Activated CD4-positive, alpha-beta T cell treated with anti-CD3 and anti-CD28 coated beads, Interleukin-2, amount 50 U/mL, for 48 hours (primary cell): ENCODE measurements at places on chromosomes 6 and 20.

DNA sequence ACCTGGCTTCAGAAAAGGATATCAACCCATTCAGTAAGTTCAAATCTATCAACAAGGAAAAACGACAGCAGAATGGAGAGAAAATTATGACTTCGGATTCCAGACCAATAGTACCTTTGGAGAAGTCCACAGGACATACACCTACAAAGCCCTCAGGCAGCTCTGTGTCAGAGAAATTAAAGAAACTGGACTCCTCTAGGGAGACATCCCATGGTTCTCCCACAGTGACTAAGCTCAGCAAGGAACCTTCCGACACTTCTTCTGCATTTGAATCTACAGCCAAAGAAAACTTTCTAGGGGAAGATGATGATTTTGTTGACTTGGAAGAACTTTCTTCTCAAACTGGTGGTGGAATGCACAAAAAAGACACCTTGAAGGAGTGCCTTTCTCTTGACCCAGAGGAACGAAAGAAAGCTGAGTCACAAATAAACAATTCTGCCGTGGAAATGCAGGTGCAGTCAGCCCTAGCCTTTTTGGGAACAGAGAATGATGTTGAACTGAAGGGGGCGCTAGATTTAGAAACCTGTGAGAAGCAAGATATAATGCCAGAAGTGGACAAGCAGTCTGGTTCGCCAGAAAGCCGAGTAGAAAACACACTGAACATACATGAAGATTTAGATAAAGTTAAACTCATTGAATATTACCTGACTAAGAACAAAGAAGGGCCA, 67.4 kb upstream of the HINT3 start:
- DNase-seq = no peak

GRCh38 chr20:43975096-43975768, 60.6 kb downstream of the TOX2 start:
- no peak for DNase-seq

DNA sequence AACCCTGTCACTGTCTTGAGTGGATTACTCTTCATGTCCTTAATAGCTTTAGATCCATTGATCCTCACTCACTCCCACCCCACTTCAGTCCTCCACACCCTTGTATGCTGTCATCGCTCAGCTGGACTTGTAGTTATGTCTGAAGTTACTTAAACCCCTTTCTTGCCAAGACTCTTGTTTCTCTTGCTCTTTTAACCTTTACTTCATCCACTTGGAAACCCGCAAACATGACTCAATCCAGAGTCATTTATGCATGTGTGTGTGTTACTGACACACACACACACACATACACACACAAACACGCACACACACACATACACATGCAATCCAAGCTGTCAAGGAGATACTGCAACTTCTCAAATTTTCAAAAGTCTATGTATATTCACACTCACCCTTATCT, 341.8 kb downstream of the SYNE1 start:
- DNase-seq = no peak

- no peak for DNase-seq
Observed at GRCh38 chr6:53767941-53768340, 26.9 kb upstream of the LRRC1 start.

DNA sequence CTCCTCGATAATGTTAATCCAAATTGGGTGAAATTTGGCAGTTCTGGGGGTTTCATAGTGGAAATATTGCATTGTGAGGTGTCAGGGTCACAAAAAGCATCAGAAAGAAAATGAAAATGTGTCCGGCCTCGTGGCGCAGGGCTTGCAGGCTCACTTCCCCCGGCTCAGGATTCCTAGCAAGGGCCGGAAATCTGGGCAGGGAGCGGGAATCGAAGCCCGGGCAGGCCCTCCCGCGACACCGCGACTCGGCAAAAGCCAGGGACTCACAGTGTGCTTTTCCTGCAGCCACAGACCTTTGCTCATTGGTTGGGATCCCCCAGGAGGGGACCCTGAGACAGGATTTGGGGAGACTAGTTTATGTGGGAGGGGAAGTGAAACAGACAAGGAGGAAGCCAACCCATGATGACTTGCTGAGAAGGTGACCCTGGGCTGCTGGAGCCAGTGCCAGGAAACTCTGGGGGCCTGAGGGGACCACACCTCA, 847 bp upstream of the CD93 start:
- DNase-seq = no peak

DNA sequence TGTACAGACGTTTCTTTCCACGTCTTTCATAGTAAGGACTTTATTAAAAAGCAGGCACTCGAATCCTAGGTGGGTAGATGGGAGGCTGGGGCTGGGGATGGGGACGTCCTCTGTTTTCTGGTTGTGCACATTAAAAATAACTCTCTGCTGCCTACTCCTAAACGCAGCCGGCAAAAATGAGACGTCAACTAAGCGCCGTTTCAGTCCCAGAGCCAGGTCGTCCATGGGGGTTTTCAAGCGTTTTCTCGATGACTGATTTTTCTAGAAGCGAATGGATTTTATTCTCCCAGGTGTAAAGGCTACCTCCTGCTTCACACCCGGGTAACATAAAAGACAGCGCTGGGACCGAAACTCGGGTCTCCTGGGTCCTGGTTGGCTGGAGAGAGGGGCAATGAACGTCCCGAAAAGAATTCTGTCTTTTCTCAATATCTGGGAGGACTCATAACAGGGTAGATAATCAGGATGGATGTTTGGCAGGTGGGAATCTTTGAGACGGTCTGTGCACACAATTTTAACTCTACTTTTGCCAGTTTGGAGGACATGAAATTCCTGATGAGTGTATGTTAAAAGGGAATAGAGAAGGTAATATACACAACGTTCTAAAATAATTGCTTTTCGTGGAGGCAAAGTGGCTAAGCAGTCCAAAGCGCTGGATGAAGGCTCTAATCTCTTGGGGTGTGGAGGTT, 25.2 kb downstream of the GPX6 start:
- no peak for DNase-seq

DNA sequence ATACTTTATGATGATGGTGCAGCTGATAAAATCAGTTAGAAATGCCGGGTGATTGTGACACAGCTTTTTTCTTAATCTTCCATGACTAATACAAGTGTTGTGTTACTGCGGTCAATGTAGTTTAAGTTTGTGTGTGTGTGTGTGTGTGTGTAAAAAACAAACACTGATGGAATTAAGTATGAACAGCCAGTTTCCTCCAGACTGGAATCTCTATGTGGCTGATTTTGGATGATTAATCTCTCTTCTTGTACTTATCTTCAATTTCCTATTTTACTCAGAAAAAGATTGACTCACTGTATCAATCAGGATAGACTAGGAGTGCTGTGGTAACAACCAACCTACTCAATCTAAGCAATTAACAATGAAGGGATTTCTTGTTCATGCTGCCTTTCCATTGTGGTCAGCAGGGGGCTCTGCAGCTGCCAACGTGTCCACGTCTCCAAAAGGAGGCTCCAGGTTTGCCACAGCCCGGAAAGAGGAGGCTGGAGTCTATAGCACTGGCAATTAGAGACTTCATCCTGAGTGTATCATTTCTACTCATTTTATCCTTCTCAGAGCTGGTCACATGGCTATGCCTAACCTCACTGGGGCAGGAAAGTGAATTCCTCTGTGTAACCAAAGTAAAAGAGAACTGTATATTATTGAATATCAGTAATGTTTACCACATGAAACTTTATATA, 107.7 kb downstream of the CD109 start:
- DNase-seq = peak; percentile 14

DNA sequence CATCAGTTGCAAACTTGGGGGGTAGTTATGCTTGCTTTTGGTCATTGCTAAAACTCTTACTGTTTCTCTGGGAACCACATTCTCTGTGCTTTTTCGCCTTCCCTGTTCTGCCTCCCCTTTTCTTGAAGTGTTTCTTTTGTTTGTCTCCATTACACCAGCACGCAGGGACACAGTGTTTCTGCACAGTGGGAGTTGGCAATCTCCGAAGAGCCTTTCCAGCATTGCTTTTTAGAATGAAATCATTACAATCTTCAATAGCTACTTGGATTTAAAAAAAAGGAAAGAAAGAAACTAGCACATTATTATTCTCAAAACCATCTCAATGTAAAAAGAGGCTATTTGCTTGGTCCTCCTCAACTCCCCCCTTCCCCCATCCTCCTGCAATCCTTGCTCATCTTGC, 536.7 kb upstream of the MMS22L start:
- DNase-seq = no peak

GRCh38 chr6:127301199-127301700, 34.6 kb downstream of the RNF146 start:
- DNase-seq = no peak

- DNase-seq = no peak
Observed at GRCh38 chr6:88044530-88044929, 3.1 kb upstream of the SPACA1 start.

DNA sequence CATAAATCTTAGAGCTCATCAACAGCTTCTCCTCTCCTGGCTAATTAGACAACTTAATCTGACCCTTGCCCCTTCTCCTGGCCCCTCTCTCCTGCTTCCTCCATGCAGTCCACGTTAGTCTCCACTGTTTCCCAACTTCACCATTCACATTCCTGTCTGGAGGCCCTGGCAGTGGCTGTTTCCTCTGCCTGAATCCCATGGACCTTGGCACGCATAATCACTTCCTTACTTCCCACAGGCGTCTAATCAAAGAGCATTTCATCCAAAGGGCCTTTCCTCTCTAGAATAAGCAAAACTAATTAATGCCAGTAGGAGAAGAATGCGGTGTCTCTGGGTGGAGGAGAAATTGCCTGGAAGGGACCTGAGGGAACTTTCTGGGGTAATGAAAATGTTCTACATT, 16.4 kb upstream of the XRN2 start:
- DNase-seq = no peak

- no peak for DNase-seq
Observed at GRCh38 chr6:112522587-112522986, 175.5 kb downstream of the RFPL4B start.

DNA sequence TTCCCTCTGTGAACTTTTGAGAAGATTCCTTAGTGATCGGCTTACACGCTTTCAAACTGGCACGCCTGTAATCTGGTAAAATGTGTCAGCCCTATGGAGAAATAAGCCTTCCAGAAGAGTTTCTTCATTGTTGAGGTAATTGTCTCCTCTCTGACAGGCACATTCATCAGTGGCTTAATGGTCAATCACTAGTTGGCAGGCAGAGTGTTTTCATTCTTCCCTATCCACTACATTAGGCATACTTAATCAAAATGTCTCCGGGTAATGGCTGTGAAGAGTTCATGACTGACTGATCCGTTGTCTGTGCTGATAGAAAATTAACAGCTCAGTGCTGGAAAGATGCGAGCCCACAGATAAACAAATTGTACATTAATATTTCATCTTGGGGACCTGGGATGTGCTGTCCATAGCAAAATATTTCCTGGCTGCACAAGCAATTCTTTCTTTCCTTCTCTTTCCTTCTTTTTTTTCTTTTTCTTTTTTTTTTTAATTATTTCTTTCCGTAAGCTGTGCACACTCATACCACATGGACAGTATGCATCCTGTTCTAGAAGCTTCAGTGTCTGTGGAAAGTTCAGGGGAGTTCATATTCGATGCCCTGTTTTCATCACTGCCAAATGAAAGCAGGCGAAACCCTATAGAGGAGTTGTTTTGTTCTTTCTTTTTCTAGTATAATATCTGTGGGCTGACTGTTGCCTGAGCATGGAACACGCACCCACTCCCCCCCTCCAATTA, 31.4 kb downstream of the TSHZ2 start:
- no peak for DNase-seq

DNA sequence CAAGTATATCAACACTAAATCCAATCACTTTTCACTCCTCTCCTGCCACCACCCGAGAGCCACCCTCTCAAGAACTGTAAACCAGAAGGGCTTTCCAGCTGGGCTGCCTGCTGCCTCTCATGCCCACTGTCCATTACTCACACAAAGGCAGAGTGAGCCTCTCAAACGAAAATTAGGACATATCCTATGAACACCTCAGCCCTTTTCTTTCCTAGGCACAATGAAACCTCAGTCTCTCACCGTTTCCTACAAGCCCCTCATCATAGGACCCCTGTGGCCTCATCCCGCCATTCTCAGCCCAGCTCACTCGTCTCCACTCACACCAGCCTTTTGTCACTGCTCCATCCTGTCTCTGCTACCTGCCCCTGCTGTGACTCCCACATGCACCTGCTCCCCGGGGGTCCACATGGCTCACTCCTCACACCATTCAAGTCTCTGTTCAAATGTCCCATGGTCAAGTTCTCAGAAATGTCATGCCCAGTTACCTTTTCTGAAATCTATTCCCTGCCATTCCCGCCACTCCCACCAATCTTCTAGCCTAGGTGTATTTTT, 7.4 kb downstream of the HLA-F start:
- DNase-seq = no peak

GRCh38 chr6:21508753-21509152, 84.8 kb upstream of the SOX4 start:
- DNase-seq = no peak

DNA sequence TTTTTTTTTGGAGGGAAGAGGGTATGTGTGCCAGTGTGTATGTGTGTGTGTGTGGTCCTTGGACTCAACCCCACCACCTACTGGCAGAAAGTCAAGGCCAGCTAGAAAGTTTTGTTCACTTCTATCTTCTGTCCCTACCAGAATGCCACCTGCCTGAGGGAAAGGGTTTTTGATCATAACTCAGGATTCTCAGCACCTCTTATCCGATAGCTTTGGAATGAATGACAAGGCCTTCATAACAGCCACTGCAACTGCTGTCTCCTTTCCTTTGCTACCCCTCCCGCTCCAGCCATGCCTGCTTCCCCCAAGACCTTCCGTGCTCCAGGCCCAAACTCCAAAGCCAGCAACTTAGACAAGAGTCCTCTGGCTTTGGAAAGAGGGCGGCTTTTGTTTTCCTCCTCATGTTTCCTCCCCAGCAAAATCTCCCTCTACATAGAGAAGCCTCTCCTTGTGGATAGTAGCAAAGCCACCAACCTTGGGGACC, 18.7 kb downstream of the BTN3A1 start:
- peak; percentile 17 for DNase-seq

DNA sequence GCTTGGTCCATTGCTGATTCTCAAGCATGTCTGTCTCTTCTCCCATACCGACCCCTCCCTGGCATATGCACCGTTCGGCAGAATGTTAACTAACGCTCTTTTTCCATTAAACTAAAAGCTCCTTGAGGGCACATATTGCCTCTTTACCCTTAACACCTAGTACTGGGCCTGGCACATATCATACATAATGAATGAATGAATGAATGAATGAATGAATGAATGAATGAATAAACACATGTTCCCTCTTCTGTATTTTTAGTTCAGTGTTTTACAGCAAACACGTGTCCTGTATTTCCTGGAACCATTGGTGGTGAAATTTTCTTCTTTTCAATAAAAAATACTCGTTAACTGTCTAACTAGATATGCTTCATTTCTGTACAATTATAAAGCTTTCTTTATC, 174.4 kb upstream of the DTNBP1 start:
- no peak for DNase-seq

- DNase-seq = no peak
Observed at GRCh38 chr20:3515379-3516170, 44.8 kb downstream of the ATRN start.

- DNase-seq = no peak
Observed at GRCh38 chr20:10681494-10681893, 7.7 kb upstream of the JAG1 start.

- no peak for DNase-seq
Observed at GRCh38 chr20:13552061-13552460, 86.7 kb downstream of the TASP1 start.
